ENCODE measurements at places on chromosomes 11 and 22.

- peak; percentile 52 for DNase-seq
Observed at GRCh38 chr11:35524780-35525179, 636 bp downstream of the PAMR1 start.

DNA sequence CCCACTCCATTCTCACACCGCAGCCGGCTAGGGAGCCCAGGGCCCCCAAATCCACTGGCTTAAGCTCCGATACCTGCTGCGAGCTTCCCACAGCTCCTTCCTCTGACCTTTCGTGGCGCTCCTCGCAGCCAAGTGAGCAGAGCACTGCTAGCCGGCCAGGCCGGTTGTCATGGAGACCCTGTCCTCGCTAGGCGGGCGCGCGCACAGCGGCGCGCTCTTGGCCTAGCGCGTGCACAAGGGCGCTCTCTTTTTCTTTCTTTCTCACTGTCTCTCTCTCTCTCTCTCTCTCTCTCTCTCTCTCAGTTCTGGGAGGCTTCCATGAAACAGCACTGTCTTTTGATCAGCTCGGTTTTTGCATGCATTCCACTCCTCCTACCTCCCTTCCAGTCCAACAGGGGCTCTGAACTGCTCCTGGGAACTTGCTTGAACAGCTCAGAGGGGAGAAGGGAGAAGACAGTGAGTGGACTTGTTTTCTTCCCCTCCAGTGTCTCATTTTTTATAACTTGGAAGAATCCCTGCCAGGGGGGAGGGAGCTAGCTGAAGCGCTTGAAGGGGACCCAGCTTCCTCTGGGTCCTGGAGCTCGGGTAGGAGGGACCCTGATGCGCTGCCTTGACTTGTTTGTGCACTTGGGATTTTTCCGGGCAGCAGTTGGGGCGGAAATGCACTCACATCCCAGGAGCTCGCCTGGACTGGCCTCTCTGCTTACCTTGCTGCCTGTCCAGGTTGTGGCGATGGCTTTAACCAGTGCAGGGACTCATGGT, 100.3 kb upstream of the AKIP1 start:
- DNase-seq, result peak; percentile 71

DNA sequence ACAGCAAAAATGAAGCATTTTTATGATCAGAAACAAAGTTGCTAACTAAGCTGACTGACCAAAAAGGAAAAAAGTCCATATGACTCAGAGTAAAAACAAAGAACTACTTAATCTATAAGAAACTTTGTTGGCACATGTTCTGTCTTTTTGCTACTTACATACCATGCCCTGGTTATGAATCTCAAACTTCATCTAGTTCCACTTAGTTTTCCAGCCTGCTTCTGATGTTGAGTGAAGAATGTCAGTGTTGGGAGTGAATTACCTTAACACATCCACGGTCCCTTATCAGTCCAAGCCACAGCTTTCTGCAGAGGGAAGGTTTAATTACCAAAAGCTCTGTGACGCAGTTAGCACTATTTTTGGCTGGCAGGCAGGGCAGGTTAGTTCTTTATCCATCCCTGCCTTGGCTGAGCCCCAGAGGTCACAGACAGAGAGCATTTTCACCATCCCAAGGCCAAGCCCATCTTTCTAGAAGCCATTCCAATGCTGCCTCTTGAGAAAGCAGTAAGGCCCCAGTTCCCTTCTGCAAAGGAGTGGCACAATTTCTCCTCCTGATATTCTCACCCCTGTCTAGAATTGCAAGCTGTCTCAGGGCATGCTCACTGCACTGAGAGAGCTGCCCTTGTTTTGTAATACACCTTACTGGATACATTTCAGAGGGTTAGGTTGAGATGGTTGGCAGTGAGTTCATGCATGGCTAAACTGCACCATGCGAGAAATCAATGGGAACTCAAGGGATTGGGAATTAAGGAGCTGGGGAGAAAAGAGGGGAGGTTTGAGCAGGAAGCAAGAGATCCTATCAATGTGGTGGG, 67.1 kb downstream of the SLC1A2 start:
- no peak for DNase-seq

GRCh38 chr11:119624102-119624615, 104.8 kb downstream of the NECTIN1 start:
- no peak for DNase-seq

DNA sequence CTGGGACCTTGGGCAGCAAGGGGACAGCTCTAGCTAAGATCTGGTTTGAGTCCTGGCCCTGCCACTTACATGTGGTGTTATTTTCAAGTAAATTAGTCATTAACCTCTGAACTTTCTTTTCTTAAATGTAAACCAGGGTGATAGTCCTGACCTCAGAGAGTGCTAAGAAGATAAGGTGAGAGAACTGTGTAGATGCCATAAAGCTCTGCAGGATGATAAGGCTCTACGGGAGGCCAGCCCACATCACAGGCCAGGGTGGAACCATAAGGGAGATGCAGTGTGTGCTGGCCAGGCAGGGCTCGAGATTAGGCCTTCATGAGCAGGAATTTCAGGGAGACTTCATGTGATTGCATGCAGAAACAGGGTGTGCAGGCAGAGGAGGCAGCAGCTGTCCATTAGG, 24.2 kb downstream of the NECTIN1 start:
- no peak for DNase-seq

DNA sequence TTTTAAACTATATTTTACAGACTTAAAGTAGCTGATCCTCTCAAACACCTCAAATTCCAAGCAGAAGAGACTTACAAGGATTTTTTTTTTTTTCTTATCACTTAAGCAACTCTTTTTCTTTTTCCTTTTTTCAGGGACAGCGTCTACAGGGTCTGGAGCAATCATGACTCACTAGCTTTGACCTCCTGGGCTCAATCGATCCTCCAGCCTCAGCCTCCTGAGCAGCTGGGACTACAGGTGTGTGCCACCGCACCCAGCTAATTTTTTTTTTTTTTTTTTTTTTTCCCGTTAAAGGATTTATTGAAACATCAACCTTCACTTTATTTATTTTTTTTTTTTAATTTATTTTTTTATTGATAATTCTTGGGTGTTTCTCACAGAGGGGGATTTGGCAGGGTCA, 4.5 kb upstream of the MACROD1 start:
- DNase-seq, result no peak
